ENCODE measurements at places on chromosomes 6 and 20. TPM values are rescaled to one million over a fixed set of nuclear protein-coding genes. Genes with fewer than 3 reads are reported as not detected.

The RIPOR2 gene
- 0.44 TPM for total RNA-seq

GRCh38 chr20:43870484-43870883 lies 44.2 kb upstream of the TOX2 start:
- H3K27me3 ChIP-seq = no peaks in the 10 kb centered on the region
- H3K27ac ChIP-seq = no peak overlapping the region
- DNase-seq = peak; percentile 36
- H3K36me3 ChIP-seq = no peaks in the 10 kb centered on the region

DNA sequence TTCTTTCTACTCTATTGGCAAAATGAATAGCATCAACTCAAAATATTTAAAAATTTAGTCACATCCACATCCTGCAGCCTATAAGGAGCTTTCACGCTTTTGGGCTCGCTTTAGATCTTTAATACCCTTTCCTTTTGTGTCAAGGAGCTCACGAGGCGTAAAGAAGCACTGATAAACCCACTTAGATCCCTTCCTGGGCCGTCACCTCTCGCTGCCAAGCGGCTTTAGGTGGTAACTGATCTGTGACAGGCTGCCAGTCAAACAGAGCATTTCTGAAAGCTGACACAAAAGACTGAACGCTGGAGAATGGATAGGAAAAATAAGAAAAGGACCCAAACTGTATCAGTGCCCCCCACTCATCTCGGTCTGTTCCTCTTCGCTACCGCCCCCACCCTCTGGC lies 385.7 kb upstream of the MMS22L start:
- H3K27ac ChIP-seq = no peak overlapping the region
- no peak overlapping the region for H3K4me3 ChIP-seq
- H3K27me3 ChIP-seq = peaks cover 7% of the 10 kb centered on the region
- DNase-seq = no peak
- H3K4me1 ChIP-seq = no peaks in the 10 kb centered on the region

GRCh38 chr20:62232194-62232593 lies 6.1 kb upstream of the OSBPL2 start:
- no peaks in the 10 kb centered on the region for H3K27me3 ChIP-seq
- DNase-seq = peak; percentile 65
- no peaks in the 10 kb centered on the region for H3K36me3 ChIP-seq
- no peak overlapping the region for H3K4me3 ChIP-seq
- H3K4me1 ChIP-seq = peaks cover 6% of the 10 kb centered on the region

The SIRPB2 gene
- total RNA-seq = 0.52 TPM
